ENCODE measurements at places on chromosomes 1 and 21.
A peak's percentile ranks its signal among the peaks of the same experiment; 100 is the strongest.

DNA sequence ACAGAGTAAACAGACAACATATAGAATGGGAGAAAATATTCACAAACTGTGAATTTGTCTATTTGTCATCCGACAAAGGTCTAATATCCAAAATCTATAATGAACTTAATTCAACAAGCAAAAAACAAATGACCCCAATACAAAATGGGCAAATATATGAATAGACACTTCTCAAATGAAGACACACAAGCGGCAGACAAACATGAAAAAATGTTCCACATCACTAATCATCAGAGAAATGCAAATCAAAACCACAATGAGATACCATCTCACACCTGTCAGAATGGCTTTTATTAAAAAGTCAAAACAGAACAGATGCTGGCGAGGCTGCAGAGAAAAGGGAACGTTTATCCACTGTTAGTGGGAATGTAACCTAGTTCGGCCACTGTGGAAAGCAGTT is 72.7 kb downstream of the SMYD3 start:
- DNase-seq = no peak

GRCh38 chr1:244837597-244838258 is 2.3 kb downstream of the COX20 start:
- no peak for DNase-seq

DNA sequence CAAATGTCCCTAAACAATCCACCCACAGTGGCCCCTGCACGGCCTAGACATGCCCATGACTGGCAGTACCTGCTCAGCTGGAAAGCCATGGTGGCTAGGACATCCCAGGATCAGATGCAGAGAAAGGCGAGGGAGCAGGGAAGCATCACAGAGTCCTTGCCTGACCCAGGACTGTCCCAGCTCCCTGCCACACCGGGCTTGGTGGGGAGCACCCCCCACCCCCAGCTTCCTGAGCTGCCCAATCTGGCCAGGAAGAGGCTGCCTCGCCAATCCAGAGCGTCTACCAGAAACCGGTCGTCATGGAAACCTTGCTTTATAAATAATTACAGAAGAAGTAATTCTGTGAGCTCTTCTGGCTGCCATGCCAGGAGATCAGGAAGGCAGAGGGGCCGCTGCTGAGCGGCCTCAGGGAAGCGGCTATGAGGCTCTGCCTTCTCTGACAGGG is 34.8 kb downstream of the ACOT7 start:
- DNase-seq = no peak

- no peak for DNase-seq
These were observed 137.4 kb downstream of the DYRK1A start for GRCh38 chr21:37503848-37504467.

GRCh38 chr1:240516069-240516468 is 95.9 kb downstream of the GREM2 start:
- DNase-seq = no peak

DNA sequence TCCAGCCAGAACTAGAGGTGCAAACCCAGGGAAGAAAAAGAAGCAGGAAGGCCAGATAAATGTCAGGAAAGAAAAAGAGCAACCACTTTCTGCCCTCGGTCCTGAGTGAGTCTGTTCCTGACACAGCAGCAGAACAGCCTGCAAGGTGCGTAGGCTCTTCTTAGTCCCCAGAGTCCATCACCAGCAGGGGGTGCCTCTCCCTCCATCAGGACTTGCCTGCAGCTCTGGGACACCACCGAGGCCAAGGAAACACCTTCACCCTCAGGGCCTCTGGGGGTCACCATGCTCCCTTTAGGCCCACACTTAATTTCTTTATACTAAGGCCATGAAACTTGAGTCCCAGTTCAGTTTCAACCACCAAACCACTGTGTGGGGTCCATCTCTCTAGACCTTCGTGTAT is 43.7 kb upstream of the NFASC start:
- DNase-seq = no peak

DNA sequence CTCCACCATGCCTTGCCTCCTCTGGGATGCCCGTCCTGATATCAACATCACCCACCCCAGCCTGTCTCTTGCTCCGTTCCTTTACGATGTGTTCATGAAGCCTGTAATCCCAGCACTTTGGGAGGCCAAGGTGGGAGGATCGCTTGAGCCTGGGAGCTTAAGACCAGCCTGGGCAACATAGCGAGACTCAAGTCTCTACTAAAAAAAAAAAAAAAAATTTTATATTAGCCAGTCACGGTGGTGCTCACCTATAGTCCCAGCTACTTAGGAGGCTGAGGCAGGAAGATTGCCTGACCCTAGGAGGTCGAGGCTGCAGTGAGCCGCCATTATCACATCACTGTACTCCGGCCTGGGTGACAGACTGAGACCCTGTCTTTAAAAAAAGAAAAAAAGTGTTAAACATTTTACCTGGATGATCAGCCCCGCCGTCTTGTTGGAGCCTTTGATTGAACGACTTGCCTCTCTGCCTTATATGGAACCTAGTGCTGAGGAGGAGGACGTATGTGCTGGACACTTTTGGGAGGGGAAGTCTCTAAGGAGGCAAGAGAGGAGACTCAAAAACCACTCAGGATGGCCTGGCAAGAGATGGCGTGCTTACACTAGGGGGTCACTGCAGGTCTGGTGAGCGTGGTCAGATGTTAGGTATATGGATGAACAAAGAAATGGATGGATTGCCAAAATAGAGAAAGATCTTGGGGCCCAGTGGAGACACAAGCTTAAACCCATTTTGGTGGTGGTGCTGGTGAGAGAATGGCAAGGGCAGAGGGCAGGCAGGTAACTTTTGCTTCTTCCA is 80.5 kb upstream of the IFFO2 start:
- DNase-seq = no peak

GRCh38 chr1:214934045-214934444 is 148.5 kb upstream of the KCNK2 start:
- no peak for DNase-seq

- DNase-seq = peak; percentile 60
These were observed at the start of gene DDAH1 for GRCh38 chr1:85465099-85465785. Gene DDAH1 (minus strand): TSS chr1:85465159. CDS start chr1:85465045, 114 bp downstream.

- DNase-seq = no peak
These were observed 41.6 kb upstream of the ZNF678 start for GRCh38 chr1:227521782-227522181.

DNA sequence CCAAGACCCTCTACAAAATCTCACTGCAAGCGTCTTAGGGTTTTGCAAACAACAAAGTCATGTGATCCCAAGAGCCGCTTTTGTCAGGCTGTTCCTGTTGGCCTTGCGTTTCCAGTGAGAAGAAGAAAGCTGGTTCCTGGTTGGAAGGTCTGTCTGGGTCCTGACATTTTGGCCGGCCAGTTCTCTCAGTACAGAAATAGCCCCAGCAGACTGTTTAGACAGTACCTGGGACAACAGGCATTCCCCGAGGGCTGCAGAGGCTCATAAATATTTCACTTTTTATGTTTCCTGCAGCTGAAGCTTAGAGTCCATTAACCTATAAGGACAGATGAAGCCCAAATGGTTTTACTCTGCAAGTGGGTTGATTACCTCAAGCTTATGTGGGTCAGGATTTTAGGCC is 8.6 kb downstream of the GPR137B start:
- no peak for DNase-seq

GRCh38 chr1:156667968-156668709 is 9.1 kb downstream of the NES start:
- DNase-seq = no peak

- DNase-seq = no peak
These were observed 22.9 kb downstream of the LCA5L start for GRCh38 chr21:39422527-39423241.

- no peak for DNase-seq
These were observed 43.6 kb downstream of the EPHB2 start for GRCh38 chr1:22754106-22754768.

- no peak for DNase-seq
These were observed 34.1 kb downstream of the TRIT1 start for GRCh38 chr1:39849203-39849602.

DNA sequence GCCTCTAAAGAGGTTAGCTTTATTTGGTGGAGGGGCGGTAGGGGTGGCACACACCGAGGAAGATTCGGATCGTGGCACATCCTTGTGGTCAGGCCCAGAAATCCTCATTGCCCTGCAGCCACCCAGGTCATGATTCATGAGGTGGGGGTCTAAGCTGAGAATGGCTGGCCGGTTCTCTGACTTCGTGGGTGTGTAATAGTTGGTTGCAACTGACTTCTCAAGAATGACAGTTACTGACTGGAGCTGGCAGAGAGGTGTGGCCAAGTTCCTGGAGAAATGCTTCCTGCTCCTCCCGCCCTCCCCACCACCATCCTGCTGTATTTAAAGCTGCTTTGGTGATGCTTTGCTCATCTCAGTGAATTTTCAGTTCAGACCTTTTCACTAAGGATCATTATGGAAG is 198.6 kb downstream of the KIF26B start:
- DNase-seq = no peak

GRCh38 chr1:172742599-172743500 is 83.9 kb downstream of the FASLG start:
- no peak for DNase-seq

- no peak for DNase-seq
These were observed at the start of the genes SHE and TDRD10 for GRCh38 chr1:154502066-154502743. Gene SHE (minus strand): TSS chr1:154502412. CDS start chr1:154502026, 386 bp downstream. Gene TDRD10 (plus strand): TSS chr1:154502219. CDS start chr1:154506904, 4,685 bp downstream.

DNA sequence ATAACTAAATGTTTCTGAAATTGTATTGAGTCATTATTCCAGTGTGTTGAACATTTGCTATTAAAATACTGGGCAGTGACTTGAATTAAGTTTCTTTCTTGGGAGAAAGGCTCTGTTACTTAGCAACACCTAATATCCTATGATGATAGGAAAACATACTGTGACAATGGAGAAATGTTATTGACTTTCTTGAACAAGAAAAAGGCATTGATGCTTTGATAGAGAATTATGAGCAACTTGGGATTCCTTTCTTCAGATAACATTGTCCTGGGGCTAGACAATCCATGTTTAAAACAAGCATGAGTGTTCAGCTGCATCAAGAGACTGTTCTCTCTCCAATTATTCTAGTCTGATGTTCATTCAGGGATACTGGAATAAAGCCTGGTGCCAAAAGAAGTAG is 215.9 kb upstream of the L1TD1 start:
- no peak for DNase-seq

- no peak for DNase-seq
These were observed 109.6 kb upstream of the BMP8A start for GRCh38 chr1:39381839-39382238.

GRCh38 chr1:30627206-30627605 is 96.2 kb downstream of the MATN1 start:
- DNase-seq = no peak

GRCh38 chr1:78617615-78618026 is 2.6 kb upstream of the IFI44L start:
- DNase-seq = peak; percentile 21

- no peak for DNase-seq
These were observed 149.4 kb downstream of the RERE start for GRCh38 chr1:8667869-8668594.

- no peak for DNase-seq
These were observed 5.2 kb upstream of the GIPC2 start for GRCh38 chr1:78040484-78041089.

DNA sequence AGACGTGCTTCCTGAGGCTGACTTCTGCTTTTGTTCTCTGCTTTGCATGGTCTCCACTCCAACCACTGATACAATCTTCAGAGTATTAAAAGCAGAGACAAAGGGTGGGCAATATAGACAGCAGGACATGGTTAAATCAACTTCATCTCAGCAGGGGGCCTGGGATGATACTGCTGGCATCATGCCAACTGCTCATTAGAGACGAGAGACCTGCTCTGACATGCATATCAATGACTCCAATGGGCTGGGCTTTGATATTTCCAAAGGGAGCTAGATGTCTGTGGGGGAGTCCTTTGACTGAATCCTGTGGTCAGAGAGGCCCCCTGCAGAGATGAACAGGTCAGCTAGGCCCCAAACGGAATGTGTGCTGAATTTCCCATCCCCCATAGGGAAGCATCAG is 106.6 kb downstream of the ACTL8 start:
- no peak for DNase-seq

GRCh38 chr21:26946744-26947446 is 20.0 kb downstream of the ADAMTS5 start:
- no peak for DNase-seq

GRCh38 chr1:108590957-108591356 is 31.1 kb downstream of the EEIG2 start:
- no peak for DNase-seq

DNA sequence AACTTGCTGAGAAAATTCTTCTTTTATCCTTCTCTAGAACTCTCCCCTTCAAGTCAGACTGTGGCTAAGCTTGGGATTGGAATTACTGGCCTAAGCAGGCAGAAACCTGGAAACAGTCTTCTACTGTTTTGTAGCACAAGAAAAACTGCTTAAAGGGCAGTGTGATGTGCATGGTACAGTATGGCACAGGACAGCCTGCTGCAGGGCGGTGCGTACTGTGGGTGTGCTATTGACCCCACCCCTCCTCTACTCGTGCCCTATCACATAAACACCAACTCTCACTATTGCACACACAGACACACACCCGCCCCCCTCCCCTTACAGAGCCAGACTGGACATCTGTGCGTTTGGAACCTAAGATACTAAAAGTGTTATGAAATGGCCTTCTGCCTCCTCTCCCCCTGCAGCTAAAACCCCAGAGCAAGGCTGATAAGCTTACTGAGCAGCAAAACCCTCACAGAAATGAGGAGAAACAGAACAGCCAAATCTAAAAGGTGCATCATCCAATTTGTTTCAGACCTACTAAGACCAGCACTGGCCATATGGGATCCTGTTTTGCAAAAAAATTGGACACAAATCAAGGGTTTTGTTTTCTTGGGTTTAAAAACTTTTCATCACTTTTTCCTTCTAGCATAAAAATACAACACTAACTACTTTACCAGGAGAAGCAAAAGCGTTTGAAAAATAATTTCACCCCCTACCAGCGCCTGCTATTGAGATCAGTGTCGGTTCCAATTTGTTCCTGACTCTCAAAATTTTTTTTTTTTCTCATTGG is 355.8 kb upstream of the LYPLAL1 start:
- no peak for DNase-seq

- no peak for DNase-seq
These were observed 93.8 kb downstream of the EPHB2 start for GRCh38 chr1:22804406-22804805.

DNA sequence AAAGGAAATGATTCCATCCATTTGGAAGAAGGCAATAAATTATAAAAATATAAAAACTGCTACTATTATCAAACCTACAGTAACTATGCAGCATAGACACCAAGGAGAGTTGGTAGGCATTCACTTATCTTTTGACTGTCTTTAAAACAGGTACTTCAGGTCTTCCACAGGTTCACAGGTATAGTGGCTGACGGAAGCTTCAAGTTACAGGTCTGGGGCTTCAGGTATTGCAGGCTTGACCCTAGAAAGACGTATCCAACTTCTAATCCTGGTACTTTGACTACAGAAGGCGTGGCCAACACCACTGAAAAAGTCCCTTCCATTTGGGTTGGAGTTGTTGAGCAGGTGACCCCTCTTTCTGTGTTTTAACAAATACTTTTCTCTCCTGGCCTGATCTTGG is 35.6 kb downstream of the YY1AP1 start:
- DNase-seq = no peak
